ENCODE measurements at places on chromosomes 1 and 21.

GRCh38 chr1:26075421-26076144, 8.2 kb upstream of the TRIM63 start:
- DNase-seq = no peak

DNA sequence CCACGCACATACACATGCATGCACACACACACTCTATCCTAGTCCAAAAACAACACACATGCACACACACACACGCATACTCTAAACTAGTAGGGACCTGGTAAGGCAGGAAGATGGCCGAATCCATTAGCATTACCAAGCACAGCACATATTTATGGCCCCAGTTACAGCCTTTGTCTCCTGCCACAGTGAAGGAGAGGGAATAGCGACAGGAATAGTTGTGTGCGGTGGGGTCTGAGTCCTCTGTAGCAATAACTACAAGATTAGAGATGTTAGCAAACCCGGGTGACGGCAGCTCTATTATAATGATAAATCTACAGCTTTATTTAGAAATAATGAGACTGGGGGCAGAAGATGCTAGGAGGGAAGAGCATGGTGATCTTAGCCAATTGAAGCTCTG, 20.5 kb downstream of the SYT6 start:
- no peak for DNase-seq

DNA sequence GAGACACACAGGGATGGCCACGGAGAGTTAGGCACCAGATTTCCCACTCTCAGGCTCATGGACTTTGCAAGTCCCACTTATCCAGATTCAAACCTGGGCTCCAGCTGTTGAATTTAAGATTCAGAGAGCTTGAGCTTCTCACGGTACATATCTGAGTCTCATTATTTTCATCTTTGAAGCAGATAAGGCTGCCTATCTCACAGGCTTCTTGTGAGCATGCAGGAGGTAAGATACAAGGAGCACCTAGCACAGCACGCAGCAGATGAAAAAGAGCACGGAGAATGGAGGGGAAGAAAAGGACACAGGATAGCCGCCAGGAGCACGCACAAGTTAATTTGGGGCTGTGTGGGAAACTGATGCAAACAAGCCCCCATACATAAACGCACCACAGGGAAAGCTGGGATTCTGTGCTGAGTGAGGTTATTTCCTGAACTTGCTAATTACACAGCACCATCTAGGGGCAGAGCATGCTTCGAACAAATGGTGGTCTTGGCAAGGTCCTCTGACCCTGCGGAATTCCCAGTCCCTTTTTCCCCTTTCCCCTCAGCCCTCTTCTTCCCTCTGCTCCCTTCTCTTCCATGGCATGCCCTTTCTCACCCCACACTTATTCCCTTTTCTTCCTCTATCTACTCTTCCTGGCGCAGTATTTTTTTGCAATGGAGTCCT, 134.7 kb upstream of the VANGL1 start:
- DNase-seq = no peak

- no peak for DNase-seq
These were observed 153.4 kb downstream of the PIGK start for GRCh38 chr1:77065693-77066342.

- DNase-seq = no peak
These were observed 299.4 kb upstream of the LYPLAL1 start for GRCh38 chr1:218874313-218874712.

DNA sequence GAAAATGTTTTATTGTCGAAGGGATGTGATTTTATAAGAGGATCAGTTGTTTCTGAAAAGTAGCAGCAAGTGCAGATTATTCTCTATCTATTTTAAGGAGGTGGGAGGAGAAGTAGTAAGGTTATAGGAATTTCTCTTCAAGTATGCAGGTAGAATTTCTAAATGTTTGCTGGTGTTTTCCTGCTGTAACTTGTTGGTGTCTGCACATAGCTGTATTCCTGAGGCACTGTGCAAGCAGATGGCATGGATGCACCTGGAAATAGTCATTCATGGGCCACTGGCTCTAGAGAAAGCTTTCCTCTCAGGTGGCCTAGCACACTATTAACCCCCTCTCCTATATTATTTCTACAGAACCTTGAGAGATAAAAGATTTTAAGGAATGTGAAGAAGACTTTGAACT, 30.3 kb upstream of the PODN start:
- no peak for DNase-seq

Measured in stimulated activated CD8-positive, alpha-beta memory T cell treated with anti-CD3 and anti-CD28 coated beads, Interleukin-7, amount 100 ng/mL, for 24 hours (primary cell).